ENCODE measurements at places on chromosomes 2 and 18.
A peak's percentile ranks its signal among the peaks of the same experiment; 100 is the strongest.

- no peak for DNase-seq
Measured at GRCh38 chr18:2441544-2441943, 129.8 kb downstream of the METTL4 start.

- no peak for DNase-seq
Measured at GRCh38 chr2:20421988-20422370, 24.9 kb upstream of the RHOB start.

DNA sequence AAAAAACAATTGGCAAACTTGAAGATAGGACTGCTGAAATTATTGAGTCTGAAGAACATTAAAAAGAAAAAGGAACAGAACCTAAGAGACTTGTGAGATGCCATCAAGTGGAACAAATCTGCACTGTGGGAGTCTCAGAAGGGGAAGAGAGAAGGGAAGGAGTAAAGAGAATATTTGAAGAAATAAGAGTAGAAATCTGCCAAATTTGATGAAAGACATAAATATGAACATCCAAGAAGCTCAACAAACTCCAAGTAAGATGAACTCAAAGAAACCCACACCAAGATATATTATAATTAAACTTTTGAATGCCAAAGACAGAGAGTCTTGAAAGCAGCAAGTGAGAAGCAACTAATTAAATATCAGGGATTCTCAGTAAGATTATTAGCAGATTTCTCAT lies 102.7 kb downstream of the ZNF519 start:
- no peak for DNase-seq

- DNase-seq: no peak
Measured at GRCh38 chr18:39454866-39455265, 1889.3 kb upstream of the CELF4 start.

DNA sequence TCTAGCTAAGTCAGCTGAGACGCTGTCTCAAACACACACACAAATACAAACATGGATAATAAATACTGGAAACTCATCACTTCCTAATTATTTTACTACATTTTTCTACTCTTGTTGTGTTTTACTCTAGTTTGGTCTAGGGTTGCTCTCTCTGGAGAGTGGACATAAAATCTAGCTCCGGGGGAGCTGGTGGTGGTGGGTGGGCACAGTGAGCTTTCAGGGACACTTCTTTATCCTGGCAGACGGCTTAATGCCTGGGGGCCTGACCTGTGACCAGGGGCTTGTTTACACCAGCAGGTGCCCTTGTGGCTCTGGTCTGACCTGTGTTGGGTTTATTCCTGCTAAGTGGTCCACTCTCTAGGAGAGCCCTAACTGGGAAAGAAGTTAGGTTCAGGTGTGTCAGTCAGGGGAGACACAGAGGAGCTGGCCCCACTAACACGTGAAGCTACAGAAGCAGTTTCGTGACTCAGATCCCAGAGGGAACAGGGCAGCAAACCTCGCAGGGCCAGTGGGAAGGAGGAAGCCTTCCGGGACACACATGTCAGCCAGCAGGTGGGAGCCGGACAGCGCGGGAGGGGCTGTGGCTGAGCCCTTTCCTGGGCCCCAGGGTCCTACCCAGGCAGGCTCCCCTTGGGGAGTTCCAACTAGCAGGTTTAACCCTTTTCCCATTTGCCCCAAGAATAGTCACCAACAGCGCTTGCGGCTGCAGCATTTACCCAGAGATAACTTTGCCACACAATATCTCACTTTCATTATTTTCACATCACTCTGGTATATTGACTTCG lies 22.5 kb upstream of the BOK start:
- DNase-seq: no peak

GRCh38 chr2:190440113-190440512 lies 32.0 kb downstream of the MFSD6 start:
- DNase-seq: no peak

GRCh38 chr2:148813603-148814065 lies 61.4 kb upstream of the KIF5C start:
- DNase-seq: peak; percentile 19

DNA sequence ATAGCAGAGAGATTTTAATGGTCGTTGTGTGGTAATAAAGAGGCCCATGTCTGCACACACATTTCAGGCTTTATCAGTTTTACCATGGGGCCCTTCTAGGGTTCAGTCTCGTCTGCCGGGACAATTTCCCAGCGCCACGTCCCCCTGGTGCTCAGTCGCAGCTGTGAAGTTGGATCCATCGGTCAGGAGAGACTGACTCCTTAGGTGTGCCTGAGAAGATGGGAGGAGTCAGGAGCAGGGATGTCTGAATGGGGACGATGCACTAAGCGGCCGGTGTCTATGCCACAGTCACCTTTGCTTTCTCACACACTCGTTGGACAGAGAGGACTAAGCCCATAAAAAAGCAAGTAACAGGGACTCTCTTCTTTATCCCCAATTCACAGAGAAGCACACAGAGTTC lies 71.4 kb downstream of the TWIST2 start:
- DNase-seq: no peak

GRCh38 chr2:44470151-44470550 lies 108.4 kb downstream of the CAMKMT start:
- DNase-seq: no peak

DNA sequence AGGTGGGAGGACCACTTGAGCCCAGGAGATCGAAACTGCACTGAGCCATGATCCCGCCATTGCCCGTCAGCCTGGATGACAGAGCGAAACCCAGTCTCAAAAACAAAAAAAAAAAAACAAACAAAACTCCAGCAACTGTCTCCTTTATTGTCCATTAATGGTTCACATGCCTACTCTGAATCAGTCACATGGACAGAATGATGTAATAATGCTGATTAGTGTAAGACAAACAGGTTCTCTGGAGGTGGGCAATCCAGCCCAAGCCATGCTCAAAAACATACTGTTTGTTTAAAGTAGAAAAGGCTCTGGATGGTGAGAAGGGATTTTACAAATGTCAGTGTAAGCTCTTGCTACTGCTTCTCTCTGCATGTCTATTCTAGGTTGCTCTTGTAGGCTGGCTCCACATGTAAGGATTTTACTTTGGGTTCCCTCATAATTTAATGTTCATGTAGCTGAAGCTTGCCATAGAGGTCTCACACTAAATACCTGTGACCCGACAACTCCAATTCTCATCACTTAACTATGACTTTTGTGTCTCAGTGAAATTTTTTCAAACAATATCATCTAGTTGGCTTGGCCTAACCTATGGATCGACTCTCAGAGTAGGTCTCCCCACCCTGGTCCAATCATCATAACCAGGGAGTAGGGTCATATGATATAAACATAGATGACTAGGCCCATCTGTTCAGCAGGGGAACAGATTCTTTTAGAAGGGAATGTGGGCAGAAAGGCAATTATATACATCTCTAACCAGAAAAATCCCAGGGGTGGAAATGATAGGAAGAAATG lies 83.9 kb upstream of the SLC39A10 start:
- DNase-seq: no peak

- no peak for DNase-seq
Measured at GRCh38 chr2:32262105-32262504, 2.6 kb downstream of the NLRC4 start.

- no peak for DNase-seq
Measured at GRCh38 chr2:99637159-99637697, 147.4 kb upstream of the REV1 start.

DNA sequence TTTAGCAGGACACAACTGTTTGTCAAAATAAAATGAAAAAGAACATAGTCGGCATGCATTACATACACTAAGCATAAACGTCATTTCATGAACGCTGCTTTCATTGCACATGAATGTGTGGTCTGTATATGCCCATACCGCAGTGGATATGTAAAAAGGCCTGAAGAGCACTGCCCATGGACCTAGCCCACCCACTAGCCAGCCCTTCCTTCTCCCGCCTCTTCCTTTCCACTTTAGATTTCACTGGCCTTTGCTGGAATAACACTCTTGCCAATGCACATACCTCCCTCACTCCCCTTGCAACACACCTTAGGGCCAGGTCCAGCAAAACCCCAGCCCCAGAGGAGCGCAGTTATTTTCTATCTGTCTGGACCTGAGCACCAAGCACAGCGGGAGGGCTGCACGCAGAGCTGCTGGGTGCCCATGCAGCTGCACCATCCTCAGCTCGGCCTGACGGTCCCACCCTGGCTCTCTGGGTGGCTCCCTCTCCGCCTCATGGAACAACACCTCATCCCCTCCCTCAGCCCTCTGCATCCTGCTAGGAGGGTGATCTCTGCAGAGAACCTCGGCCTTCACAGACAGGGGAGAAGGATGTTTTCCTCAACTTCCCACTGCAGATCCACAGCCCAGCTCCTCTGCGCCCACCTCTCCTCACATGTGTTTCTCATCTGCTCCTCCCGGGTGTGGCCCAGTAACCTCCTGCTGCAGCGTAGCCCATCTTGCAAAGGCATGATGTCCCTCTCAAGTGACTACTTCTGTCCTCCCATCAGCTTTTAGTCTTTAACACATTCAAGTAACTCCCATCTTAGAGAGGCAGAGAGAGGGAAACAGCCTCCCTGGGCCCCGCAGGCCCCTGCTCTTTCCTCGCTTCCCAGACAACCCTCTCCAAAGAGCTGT lies 72.7 kb downstream of the FBXO15 start:
- no peak for DNase-seq

GRCh38 chr2:164287056-164287455 lies 334.2 kb downstream of the GRB14 start:
- DNase-seq: no peak

DNA sequence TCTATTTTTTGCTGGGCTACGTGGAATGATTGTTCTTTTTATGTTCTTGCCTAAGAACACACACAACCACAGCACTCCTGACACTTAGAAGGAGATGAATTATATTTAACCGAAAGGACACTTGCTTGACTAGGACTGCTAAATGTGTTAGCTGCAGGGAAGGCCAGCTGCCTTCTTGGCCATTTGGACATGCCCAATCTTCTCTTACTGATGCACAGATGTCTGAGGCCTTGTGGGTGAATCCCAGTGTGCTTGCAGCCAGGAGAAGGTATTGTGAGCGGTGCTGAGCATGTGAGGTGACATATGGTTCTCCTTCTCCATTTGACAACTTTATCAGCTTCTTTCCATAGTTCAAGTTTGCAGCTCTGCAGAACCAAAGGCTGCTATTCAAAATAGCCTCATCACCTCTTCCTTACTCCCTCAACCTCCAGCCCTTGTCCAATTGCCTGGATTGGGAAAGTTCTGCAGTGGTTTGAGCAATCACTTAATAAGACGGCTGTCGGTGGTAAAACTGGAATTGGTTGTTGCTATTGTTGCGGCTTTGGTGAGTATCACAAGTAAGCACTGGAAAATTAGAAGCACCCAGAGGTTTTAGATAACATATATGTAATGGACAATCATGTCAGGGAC lies 1113.3 kb downstream of the TSN start:
- no peak for DNase-seq

GRCh38 chr2:69082430-69082997 lies 69.5 kb downstream of the ANTXR1 start:
- DNase-seq: no peak

DNA sequence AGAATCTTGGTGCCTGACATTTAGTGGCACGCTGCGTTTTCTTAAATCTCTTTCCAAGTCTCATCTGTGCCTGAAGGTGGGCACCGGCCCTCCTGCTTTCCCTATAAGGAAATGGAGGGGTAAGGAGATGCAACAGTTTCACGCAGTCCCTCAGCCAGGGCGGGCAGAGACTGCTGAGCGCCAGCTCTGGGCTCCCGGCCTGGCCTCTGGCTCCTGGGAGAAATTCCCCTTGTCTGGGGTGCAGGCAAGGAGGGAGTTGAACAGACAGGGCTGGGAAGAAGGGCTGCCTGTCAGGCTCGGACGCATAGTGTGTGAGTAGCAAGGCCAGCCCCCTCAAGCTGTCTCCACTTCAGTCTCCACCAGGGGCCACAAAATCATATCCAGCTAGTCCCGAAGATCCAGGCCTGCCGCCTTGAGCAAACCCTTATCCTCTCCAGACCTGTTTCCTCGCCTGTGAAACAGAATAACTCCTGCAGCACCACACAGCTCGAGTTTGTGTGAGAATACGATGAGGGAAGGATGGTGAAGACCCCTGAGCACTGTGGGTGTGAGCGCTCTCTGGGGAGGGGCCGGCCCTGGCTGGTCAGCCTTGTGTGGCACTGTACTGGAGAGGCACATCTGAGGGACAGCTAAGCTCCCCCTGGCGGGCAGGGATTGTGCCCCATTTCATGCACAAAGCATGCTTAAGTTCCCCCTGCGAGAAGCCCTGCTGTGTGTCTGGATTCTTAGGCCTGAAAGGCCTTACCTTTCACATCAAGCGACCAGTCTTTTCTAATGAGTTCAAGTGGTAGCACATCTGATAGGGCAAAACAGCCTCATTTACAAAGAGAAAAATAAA lies 33.8 kb downstream of the SDC1 start:
- no peak for DNase-seq

- no peak for DNase-seq
Measured at GRCh38 chr2:102264952-102265351, 46.4 kb upstream of the IL1RL1 start.

- no peak for DNase-seq
Measured at GRCh38 chr2:11019614-11020013, 107.9 kb downstream of the KCNF1 start.

DNA sequence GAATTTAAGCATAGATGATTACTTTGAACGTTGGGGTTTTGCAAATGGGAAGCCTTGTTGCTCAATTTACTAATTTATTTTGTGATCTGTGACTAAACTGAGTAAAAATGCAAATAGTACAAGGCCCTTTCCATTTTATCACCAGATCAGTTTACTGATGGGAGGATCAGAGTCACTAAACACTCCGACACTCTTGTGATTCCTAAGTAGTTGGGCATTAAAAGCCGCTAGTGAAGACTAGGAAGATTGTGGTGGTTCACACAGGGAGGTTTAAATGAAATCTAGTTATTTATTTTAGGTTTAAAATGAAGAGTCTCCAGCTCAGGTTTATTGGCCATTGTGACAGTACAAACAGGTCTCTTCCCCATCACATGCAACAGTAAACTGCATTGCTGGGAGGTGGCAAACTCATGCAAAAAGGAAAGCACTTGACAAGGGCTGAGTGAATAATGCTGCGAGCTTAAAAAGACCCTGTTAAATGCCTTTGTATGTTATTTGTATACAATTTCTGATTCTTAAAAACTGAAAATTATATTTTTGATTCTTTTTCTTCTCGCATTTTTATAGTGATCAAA lies 394.8 kb upstream of the FANCL start:
- no peak for DNase-seq

DNA sequence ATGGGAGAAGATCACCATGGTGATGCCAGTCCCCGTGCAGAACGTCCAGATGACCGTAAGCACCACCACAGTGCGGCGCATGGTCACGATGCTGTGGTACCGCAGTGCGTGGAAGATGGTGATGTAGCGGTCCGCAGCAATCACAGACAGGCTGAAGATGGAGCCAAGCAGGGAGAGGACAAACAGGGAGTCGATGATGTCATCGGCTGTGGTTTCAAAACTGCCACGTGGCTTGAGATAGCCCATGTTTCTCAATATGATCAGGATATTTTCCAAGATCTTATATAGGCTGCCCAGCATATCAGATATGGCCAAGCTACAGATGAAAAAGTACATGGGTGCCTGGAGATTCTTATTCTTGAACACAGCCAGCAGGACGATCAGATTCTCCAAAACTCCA lies 30.3 kb downstream of the MC2R start:
- no peak for DNase-seq
